ENCODE measurements at places on chromosomes 5 and 9. TPM values are rescaled to one million over a fixed set of nuclear protein-coding genes. Genes with fewer than 3 reads are reported as not detected.

DNA sequence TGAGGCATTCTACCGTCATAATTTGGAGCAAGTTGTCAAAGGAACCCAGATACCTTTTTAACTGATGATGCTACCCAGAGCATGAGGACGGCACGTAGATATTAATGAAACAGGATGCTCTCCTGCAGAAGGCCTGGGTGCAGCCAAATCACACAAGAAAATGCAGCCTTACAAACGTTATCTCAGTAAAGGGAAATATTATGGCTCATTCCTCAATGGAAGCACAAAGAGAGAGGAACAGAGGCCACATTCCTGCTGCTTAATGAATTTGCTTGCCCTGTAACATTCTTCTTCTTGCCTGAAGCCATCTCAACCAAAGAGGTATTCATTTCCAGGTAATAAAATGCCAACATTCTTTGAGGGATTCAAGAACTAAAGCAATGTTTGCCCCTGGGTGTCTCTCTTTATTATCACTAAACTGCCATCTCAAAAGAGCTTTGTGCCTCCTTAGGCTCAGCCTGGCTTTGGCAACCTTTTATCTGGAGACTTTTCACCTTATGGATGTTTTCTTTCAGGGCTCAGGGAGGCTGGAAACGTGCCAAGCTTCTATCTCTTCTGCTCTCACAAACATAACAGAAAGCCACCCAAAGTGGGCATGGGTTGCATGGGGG is 92.9 kb downstream of the TNC start:
- no peak for DNase-seq

DNA sequence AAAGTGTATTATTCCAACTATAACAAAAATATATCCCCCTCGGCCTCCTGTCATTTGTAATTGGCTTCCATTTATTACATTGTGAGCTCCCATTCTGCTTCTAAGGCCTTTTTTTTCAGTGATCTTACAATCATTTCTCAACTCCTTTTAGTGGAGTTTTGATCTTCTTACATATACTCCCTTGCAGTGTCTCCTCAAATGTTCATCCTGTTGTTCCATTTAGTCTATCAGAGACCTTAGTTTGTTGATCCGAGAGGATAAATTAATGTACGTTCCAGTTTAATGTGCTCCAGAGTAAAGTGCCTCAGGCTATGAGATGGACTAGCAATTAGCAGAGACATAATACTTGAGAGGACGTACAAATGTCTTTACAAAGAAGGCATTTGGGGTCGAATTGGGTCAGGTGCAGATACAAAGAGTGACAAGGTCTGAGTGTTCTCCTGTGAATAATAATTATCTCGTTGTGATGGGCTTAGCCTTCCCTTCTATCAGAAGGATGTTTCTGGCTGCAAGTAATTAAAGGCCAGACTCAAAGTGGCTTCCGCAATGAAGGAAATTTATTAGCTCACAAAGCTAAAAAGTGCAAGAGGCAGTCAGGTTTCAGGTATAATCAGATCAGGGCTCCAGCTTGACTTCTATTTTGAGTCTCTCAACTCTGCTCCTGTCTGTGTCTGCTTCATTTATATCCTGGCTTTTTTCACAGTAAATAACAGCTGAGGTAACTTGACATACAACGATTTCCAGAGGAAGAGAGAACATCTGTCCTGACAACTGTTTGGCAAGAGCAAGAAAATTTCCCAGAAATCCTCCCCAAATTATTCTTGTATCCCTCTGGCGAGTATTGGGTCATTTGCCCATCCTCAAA is 30.1 kb downstream of the ARRDC3 start:
- DNase-seq, result no peak

GRCh38 chr5:130514984-130515690 is 610.9 kb downstream of the CHSY3 start:
- DNase-seq, result no peak

GRCh38 chr5:172979778-172980177 is 3.8 kb upstream of the ATP6V0E1 start:
- no peak for DNase-seq

DNA sequence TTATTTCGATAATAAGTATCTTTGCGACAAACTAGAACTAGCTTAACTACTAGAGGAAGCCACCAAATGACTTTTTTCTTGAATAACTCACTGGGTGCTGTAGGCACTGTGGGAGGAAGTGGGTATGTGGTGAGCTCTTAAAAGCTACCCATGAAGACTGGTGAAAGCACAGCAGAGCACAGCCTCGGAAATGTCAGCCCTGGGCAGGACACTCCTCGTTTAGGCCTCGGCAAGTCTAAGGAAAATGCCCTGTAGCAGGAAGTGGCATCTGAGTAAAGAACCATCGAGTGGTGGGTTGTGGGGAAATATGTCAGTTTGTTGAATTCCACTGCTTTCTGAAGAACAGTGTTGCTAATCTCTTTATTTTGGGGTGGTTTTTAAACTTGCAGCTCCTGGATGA is 44.0 kb upstream of the NCS1 start:
- DNase-seq, result no peak

GRCh38 chr9:130437011-130437789 is 7.6 kb upstream of the ASS1 start:
- no peak for DNase-seq

GRCh38 chr5:18068826-18069225 is 434.6 kb downstream of the TAF11L14 start:
- DNase-seq, result no peak

- DNase-seq, result no peak
Observed at GRCh38 chr5:95440825-95441224, 49.7 kb downstream of the FAM81B start.

GRCh38 chr9:102445181-102445747 is 549.9 kb upstream of the CYLC2 start:
- DNase-seq, result no peak

GRCh38 chr5:100800562-100800961 is 102.5 kb downstream of the ST8SIA4 start:
- no peak for DNase-seq

DNA sequence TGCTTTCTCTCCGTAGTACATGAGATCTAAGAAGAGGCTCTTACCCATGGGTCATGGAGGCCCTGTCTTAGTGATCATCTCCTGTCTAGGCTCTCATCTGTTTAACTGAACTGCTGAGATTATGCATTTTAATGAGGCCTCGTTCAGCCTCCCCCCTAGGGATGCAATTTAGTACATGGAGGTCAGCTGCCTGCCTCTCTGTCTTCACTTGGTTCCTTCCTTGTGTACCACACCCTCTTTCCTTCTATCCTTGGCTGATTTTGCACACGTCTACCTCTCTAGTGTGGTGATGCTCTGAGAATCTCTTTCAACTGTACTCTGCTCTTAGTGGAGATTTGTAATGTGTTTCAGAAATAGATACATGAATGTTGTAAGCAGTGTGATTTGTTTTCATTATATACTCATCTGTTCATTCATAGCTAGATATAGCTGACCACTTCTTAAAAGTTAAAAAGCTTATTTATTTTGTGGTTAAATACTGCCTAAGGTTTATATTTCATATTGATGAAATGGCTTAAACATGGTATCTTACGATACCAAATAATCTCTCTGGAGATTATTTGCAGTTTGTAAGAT is 3.5 kb upstream of the ACTBL2 start:
- no peak for DNase-seq

GRCh38 chr5:54742417-54742891 is 224.9 kb downstream of the SNX18 start:
- no peak for DNase-seq

GRCh38 chr5:109767997-109768396 is 78.3 kb downstream of the MAN2A1 start:
- DNase-seq, result no peak

DNA sequence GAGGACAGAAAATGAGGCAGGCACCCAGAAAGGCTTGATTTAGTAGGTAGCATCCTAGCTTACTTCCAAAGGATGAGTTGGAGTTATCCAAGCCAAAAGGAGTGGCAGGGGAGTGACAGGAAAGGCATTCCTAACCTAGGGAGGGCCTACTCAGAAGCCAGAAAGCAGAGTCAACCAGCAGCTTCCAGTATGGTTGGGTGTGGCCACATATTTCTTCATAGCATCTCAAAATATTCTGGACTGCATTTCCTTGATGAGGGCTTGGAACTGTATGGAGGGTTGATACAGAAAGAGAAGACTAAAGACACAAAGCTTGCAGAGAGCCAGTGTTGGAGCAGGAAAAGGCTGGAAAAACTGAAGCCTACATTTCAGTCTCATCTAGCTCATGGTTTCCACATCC is 656.8 kb upstream of the DMAC1 start:
- DNase-seq, result no peak

- no peak for DNase-seq
Observed at GRCh38 chr5:73125289-73125688, 4.9 kb downstream of the TMEM171 start.

DNA sequence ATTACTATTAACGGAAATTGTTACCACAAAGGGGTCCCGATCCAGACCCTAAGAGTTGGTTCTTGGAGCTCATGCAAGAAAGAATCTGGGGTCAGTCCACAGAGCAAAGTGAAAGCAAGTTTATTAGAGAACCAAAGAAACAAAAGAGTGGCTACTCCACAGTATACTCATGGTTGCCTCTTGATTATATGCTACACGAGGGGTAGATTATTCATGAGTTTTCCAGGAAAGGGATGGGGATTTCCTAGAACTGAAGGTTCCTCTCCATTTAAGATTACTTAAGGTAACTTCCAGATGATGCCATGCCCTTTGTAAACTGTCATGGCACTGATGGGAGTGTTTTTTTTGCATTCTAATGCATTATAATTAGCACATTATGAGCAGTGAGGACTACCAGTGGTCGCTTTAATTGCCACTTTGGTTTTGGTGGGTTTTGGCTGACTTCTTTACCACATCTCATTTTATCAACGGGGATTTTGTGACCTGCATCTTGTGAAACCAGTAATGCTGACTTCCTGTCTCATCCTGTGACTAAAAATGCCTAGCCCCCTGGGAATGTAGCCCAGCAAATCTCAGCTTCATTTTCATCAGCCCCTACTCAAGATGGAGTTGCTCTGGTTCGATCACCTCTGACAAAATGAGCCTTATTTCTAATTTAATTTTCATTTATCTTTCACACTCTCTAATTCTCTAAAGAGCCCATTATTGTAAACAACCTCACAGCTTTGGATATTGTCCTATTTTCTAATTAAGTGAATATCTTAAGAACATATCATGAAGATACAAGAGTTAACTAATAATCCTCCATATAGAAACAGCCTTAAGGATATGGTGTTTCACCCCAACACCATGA is 336.3 kb downstream of the RASEF start:
- no peak for DNase-seq

DNA sequence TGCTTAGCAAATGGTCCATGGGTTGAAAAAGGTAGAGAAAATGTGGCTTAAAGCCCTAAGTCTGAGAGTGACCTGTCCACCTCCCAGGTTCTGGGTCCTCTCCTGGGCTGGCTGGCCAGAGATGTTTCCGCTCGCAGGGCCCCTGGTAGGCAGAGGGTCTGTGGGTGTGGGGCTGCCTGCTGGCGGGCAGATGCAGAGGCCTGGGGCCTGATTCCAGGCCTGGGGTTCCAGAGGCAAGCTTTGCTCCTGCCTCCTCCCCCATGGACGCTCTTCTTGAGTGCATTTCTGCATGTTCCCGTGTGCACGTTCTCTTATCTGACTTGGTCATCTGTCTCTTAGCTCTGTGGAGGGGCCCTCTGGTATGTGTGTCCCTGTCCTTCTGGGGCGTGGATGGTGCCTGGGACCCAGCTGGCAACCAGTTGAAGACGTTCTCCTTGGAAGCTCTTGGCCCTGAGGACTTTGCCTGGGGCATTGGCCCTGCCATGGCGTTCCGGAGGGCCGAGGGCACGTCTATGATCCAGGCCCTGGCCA is 3.8 kb downstream of the MIGA2 start:
- no peak for DNase-seq

- no peak for DNase-seq
Observed at GRCh38 chr5:153672347-153673090, 182.0 kb downstream of the GRIA1 start.

- DNase-seq, result no peak
Observed at GRCh38 chr5:142246-142810, 49.0 kb upstream of the LRRC14B start.

DNA sequence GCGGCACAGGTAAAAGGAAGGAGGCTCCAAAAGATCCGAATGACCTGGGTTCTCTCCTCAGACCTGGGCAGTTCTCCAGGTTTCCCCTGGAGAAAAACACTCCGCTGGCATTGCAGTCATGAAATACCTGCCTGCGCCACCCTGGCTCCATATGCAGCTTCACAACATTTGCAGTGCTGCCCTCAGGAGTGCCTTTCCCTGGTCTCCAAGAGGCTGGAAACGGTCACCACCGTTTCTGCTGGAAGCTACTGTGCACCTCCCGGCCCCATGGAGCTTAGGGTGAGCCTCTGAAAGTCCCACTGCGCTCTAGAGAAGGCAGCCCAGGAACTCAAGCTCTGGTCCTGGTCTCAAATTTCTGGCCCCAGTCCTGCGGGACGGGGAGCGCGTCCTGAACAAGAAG is 670 bp downstream of the UGT3A1 start:
- DNase-seq, result no peak

- DNase-seq, result peak; percentile 55
Observed at GRCh38 chr9:133769511-133770075, 31.4 kb upstream of the SARDH start.

DNA sequence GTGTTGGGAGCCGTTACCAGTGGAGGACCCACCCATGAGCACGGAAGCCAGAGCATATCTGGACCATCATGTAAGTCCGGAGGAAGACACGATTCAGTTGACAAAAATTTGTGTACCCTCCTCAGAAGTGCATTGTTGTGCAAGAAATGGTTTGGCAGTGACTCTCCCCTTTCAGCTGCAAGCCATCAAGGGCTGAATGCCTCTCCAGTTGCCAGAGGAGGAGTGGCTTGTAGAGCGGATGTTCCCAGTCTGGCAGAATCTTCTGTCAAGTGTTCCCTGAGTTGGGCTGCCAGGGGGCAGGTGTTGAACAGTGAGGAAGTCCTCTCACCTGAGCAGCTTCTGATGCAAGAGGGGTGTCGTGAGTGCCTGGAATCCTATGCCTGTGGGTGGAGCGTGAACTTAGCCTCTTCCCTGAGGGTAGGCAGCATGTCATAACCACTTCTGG is 27.6 kb upstream of the CDKN2AIPNL start:
- no peak for DNase-seq

ENTPD2 gene
- total RNA-seq, result not detected

NINJ1 gene
- total RNA-seq, result 58.8 TPM

SOHLH1 gene
- total RNA-seq, result not detected

GPSM1 gene
- 11.0 TPM for total RNA-seq

NUTM2G gene
- not detected for total RNA-seq

TRIM7 gene
- total RNA-seq, result 3.0 TPM

TXNDC8 gene
- total RNA-seq, result not detected

UBE2QL1 gene
- 0.61 TPM for total RNA-seq

NIPAL4 gene
- total RNA-seq, result not detected

GLIPR2 gene
- 81.7 TPM for total RNA-seq

SLC34A3 gene
- not detected for total RNA-seq

Data from mesenteric fat pad (tissue), 1 donor.